ENCODE measurements at places on chromosomes 7 and 10. TPM values are rescaled to one million over a fixed set of nuclear protein-coding genes. Genes with fewer than 3 reads are reported as not detected.

The TMEM72 gene
- total RNA-seq: not detected

The CPEB3 gene
- 1.7 TPM for total RNA-seq

The ANKRD61 gene
- total RNA-seq: not detected

The FAM221A gene
- 1.4 TPM for total RNA-seq

The SUN1 gene
- 211 TPM for total RNA-seq

Data from fibroblast of the aortic adventitia (primary cell).